ENCODE measurements at places on chromosomes 3 and 15.

GRCh38 chr15:101441696-101442095 lies 47.8 kb downstream of the PCSK6 start:
- DNase-seq: no peak

DNA sequence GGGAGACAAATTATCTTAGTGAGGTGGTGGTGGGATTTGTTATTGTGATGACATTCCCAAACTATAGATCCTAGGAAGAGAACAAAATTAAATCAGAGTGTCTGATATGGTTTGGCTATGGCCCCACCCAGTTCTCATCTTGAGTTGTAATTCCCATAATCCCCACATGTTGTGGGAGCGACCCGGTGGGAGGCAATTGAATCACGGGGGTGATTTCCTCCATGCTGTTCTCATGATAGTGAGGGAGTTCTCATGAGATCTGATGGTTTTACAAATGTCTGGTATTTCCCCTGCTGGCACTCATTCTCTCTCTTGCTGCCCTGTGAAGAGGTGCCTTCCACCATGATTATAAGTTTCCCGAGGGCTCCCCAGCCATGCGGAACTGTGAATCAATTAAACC lies 62.0 kb downstream of the RPL22L1 start:
- no peak for DNase-seq

- no peak for DNase-seq
Measured at GRCh38 chr3:169990431-169990830, 23.8 kb downstream of the SEC62 start.

DNA sequence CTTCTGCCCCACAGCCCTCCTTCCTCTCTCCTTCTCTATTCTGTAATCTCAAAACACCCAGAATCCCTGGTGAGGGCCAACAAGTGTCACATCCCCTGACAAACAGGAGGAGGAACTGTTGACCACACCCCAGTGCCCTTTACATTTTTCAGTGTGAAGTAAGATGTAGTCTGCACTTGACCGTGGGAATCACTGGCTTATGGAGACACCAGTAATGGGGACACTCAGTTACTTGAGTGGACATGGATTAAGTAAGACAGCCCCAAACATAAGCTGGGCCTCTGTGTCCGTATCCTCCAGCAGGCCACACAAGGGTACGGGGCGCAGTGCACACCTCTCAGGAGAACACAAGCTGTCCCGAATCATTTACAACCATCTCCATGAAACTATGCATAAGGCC lies 28.4 kb upstream of the LIMD1 start:
- no peak for DNase-seq

DNA sequence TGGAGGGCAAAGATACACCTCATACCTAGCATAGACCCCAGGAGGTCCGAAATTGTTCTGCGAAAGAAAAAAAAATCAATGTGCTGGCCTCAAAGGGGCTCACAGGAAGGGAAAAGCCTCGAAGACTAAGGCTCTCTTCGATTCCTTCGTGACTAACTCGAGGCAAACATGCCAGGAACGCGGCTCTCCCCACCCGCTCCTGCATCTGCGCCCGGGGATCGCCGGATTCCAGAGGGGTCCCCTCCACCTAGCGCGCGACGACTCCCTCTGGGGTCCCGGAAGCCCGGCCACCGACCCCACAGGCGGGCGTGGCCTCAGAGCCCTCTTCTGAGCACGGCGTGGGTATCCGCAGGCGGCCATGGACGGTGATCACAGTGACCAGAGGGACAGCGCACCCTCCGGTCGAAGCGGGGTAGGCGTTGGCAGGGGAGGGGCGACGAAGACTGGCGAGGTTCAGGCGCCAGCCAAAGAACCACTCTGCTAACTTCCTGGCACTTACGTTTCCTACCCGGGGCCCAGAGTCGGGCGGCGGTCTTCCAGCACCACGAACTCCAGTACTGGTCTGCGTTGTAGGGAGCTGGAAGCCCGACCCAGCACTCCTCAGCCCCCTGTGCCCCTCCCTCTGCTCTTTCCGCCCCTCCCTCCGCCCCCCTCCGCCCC lies 515 bp upstream of the EIF3J start:
- DNase-seq: peak; percentile 85

- DNase-seq: no peak
Measured at GRCh38 chr3:25214034-25214433, 214.0 kb upstream of the RARB start.

- DNase-seq: no peak
Measured at GRCh38 chr3:193544289-193544688, 10.4 kb downstream of the ATP13A4 start.

GRCh38 chr3:185825639-185826481 lies 1.0 kb upstream of the IGF2BP2 start:
- DNase-seq: peak; percentile 40

DNA sequence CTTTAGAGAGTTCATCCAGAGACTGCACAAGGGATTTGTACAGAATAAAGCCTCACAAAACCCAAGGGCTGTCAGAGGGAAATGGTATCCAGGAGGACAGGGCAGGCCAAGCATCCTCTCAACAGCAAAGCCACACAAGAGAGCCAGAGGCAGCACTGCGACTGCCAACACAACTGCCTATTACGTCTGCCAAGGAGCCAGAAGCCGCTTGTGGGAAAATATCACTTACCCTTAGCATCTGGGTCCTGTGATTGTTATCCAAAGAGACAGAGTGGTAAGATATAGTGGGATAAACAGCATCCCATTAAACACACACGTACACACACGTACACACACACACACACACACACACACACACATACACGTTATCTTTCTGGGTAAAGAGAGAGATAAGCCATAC lies 618.3 kb upstream of the AGTR1 start:
- DNase-seq: peak; percentile 88

DNA sequence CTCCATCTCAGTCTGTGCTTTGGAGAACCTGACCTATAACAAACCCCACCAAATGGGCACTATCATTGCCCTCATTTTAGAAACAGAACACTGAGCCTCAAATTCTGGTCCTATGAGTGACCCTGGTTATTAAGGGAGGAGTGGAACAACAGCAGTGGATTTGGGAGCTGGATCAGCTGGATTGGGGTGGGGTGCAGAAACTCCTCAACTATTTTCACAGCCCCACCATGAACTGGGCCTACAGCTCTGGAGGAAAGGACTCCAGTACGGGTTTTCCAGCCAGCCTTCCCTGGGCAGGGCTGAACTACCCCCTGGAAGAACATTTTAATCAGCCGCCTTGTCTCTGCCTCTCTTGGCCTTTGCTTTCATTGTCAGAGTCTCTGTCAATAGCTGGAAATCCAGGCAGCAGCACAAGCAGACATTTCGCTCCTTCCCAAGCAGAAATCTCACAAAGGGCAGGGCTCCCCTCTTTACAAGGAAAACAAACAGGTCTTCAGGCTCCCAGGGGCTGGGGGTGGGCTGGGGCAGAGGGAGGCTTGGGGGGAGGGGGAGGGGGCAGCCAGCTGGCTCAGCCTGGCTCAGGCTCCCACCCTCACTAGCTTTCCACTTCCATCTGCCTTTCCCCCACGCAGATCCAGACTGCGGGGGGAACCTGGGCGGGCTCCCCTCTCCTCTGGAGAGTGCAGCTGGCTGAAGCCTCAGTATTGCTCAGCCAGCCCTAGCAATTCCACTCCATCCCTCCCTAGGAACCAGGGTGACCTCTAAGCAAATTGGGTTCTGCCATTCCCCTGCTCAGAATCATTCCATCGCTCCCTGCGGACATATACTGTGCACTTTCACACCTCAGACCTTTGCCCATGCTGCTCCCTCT lies 13.7 kb upstream of the TLE3 start:
- peak; percentile 81 for DNase-seq

DNA sequence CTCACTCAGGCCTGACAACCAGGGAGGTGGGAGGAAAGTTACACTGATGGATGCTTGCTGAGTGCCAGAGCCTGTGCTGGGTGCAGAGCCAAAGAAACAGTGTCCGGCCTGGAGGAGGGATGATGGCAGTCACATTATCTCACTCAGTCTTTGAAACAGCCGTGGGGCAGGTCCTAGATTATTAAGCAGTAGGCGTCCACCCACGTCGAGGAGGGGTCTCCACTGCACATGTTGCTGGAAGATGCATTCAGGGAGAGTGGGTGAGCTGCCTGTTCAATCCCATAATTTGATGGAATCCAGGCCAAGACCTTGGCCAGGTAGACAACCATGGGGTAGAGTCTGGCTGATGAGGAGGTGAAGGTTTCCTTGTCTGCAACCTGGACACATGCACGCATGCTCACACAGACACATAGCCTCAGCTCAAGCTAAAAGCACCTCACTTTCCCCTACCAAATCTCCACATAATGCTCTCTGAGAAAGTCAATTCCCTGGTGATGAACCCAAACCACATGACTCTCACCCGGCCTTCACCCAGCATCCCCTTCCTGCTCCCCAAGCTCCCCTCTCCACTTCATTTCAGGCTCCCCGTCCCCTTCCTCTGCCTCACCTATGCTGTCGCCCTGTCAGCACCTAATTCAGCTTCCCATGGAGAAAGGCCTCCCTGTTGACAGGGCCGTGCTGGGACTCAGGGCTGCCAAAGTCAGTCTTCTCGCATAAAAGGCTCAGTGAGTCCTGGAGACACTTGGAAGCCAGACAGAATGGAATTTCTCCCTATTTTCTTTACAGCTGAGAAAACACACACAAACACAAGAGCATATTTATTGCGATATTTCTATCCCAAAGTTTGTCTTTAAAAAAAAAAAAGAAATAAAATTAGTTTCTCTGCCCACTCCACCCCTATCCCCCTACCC lies 29.8 kb downstream of the ACAN start:
- no peak for DNase-seq

- no peak for DNase-seq
Measured at GRCh38 chr3:33385423-33385822, 54.8 kb downstream of the UBP1 start.

DNA sequence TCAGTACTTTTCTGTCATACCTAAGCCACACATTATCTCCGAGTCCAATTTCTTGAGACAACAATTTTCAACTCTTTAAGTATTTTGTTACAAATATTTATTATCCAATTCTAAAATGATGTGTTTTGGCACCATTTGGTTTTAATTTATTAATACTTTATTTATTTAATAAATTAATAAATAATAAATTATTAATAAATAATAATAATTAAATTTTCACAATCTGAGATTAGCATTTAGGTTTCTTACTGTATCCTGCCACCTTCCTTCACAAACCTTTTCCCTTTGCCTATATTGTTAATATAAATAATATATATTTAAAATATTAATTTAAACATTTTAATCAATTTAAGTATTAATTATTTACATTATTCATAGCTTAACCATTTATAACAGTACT lies 23.9 kb downstream of the TMEM207 start:
- DNase-seq: no peak

DNA sequence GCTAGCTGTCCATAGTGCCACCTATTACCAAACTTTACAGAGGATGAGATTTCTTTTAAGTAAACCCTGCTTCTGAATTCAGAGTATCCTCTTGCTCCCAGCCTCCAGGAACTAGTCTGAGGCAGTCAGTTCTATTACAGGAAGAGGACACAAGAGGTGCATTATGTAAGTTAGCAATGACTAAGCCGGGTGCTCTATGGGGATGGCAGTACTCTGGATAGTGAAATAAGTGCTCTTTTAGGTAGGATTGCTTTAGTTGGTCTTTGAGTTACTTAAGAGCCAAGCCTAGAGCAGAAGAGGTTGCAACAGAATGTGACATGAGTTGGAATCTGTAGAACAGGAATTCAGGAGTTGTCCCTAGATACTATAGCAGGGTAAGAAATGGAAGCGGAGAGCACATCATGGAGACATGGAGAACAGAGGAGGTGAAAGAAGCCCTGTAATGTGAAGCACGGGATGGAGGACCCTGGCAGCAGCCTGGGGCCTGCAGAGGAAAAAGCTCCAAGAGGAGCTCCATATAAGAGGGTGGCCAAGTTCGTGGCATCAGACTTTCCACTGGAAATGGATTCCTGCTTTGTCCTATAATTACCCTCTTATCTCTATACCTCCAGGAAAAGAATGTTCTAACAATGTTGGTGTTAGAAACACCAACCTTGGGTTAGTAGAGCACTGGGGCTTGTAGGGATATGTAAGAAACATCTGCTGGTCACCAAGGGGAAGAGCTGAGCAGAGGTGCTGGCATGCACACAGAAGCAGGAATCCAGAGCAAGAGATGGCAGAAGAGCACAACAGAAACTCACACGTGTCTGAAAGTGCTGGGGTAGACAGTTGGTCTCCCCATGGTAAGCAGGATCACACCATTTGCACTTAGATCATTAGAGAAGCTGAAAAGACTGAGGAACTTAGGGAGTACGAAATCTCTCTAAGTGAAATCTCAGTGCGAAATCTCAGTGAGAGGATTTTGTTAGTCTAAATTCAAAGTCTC lies 851.1 kb downstream of the FHIT start:
- no peak for DNase-seq

Measured in cerebellar cortex (tissue), 1 donor.